ENCODE measurements at places on chromosomes 5 and 9.

GRCh38 chr9:112705768-112706427 is 12.0 kb downstream of the INIP start:
- no peaks in the 10 kb centered on the region for H3K27me3 ChIP-seq
- H3K36me3 ChIP-seq = no peaks in the 10 kb centered on the region
- DNase-seq = peak; percentile 19
- no peak overlapping the region for H3K4me3 ChIP-seq

DNA sequence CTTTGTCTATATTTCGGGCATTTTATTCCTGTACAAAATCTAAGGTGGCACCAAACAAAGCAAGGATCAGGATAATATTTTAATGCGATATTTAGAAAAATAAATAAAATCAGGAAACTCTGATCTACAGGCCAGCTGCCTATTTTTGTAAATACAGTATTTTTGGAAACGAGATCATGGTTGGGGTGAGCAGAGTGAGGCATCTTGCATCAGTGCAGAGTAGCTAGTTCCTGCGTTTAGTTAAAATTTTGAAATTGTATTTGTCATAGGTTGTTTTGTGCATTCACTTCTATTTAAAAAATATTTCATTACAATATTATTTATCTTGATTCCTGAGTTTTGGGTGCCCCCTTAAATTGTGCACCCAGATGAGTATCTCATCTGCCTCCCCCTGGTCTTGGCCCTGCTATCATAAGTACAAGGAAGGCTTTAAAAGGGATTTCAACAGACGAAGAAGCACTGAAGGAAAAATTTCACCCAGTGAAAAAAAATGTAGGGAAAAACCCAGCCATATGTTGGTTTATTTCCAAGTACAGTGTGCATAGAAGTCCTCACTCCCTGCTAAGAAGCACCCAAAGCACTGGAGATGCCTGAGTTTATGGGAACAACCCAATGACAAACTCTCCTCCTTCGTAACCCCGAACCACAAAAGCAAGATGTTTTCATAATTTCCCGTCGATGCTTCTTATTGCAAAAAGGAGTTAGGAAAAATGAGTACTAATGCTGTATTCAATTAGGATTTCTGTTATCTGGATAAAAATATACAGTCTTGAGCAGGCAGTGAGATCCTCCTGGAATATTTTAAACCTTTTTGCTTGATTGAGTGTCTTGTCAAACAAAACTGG is 304.7 kb upstream of the CLINT1 start:
- DNase-seq = no peak
- H3K36me3 ChIP-seq = no peaks in the 10 kb centered on the region
- peaks cover 5% of the 10 kb centered on the region for H3K27me3 ChIP-seq
- no peak overlapping the region for H3K4me3 ChIP-seq
- H3K27ac ChIP-seq = no peak overlapping the region
- peaks cover 9% of the 10 kb centered on the region for H3K4me1 ChIP-seq

DNA sequence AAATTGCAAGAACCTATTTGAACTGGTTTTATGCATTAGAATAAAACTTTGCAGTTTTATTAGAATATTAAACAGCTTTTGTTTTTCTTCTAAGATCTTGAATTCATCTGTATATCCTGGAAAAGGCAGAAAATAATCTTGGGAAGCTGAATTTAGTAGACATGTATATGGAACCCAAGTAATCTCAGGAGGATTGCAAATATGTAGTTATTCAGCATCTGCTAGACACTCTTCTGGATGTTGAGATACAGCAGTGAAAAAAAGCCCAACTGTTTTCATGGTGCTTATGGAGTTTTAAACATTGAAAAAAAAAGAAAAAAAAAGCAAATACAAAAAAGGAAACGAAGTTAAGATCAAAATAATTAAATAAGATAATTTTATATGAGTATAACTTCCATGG is 922.2 kb upstream of the SEMA6A start:
- peaks cover 2% of the 10 kb centered on the region for H3K27me3 ChIP-seq
- no peak overlapping the region for H3K27ac ChIP-seq
- H3K4me3 ChIP-seq = no peak overlapping the region
- no peak for DNase-seq

- no peak overlapping the region for H3K4me3 ChIP-seq
- H3K36me3 ChIP-seq = no peaks in the 10 kb centered on the region
- DNase-seq = no peak
- H3K27ac ChIP-seq = no peak overlapping the region
- H3K4me1 ChIP-seq = peaks cover 3% of the 10 kb centered on the region
These were observed 829.6 kb upstream of the ZNF608 start for GRCh38 chr5:125575891-125576505.
